ENCODE measurements at places on chromosomes 2 and 18.

GRCh38 chr2:174025271-174026121, 60.3 kb upstream of the SP3 start:
- no peak for DNase-seq

GRCh38 chr2:21683838-21684237, 560.1 kb downstream of the TDRD15 start:
- DNase-seq: no peak

- no peak for DNase-seq
Measured at GRCh38 chr18:9851511-9851910, 34.3 kb upstream of the TXNDC2 start.

DNA sequence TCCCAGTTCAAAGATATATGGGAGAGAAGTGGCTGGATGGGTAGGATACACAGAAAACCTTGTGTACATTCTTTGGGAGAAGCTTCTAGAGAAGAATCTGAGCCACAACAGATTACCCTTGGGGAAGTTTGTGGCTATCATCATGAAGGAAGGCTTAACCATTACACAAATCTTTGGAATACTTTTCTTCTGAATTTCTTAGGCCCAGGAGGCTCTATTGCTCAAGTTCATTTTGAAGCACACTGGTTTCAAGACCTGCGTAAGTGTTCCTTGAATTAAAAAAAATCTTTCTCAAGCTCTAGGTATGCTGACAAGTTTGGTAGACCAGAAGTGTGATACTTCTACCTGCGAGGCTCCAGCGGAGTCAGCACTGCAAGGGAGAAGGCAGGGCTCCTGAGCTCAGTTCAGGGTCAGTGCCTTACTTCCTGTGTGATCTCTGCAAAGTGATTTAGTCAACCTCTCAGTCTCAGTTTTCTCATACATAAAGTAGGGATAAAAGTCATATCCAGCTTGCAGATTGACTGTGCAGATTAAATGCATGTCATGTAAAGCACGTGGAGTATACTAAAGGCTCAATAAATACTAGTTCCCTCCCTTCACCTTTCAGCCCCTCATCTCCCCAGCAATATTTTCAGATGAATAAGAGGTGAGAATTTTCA, 438.6 kb downstream of the DLGAP1 start:
- peak; percentile 51 for DNase-seq

All from endodermal cell (in vitro differentiated cells).